Erythroblast (primary cell): ENCODE measurements at places on chromosomes 6 and 20.

- DNase-seq: no peak
Measured at GRCh38 chr6:169991913-169992312, 240.5 kb downstream of the ERMARD start.

- no peak for DNase-seq
Measured at GRCh38 chr6:139820210-139820609, 445.8 kb upstream of the CITED2 start.

- no peak for DNase-seq
Measured at GRCh38 chr20:8145246-8146168, 13.4 kb downstream of the PLCB1 start.

DNA sequence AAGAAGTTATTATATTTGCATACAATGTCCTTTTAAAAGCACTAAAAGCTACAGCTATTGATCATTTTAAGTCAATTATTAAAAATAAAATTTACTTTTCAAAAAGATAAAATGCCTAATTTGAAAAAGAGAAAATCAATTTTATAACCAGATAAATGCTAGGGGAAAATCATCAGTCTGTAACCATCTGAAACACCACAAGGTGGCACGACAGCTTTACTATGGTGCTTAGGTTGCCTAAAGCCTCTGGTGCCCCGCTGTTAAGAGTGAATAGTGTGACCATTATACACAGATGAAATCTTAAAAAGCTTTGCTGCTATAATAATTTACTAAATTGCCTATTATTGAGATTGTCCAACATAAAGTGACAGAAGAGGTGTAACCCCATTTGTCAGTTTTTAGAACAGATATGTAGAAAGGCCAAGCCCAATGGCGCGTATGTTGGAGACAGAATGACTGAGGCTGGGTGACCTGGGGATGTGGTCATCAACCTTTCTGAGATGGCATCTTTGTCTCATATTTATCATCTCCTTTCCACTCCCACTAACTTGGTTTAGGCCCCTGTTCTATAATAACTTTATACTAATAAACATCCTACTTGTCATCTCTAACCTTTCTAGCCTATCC is 100.8 kb downstream of the MOXD1 start:
- DNase-seq: peak; percentile 31

DNA sequence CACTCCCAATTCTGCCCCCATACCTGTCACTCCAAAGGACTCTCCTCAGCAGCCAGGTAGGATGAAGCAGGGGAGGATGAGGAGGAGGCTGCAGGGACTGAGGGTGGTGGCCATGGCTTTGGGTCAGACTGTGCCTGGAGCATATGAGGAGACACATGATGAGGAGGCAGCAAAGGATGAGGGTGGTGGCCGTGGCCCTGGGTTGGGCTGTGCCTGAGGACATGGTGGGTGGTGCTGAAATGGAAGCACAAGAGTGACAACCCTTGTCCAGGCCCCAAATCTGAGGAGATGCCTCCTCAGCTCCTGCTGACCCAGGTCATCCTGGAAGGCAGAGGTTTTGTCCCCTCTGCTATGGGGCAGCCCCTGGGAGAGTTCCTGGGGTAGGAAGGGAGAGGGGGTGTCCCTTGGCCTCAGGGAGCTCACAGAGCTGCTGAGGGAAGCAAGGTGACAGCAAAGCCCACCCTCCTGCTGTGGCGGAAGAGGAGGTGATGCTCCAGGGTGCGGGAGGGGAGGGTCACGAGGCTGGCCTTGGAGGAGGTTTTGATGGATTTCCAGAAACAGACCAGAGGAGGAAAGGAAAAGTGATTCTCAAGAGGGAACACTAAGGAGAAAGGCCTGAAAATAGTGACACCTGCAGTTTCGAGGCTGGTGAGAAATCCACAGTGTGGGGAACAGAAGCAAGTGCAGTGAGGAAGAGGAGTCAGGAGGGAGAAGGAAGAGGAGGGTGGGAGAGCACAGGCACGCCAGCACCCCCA is 4.6 kb downstream of the RAET1G start:
- no peak for DNase-seq

DNA sequence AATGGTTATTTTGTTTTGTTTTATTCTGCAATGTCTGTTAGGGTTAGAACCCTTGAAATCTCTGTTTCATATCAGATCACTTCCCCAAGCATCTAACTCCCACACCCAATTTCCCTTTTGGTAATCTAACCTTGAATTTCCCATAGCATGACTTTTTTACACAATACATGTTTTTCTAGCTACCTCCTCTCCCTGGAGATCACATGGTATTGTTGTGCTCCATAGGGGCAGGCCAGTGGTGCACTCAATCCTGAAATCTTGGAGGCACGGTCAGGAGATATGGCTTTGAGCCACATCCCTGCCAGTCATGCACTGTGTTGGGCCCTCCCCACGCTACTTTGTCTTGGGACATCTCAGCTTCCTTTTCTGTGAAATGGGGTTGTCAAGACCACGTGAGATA is 36.7 kb upstream of the NNAT start:
- DNase-seq: no peak

GRCh38 chr20:1370548-1371110 is 22.2 kb downstream of the FKBP1A start:
- no peak for DNase-seq

- DNase-seq: no peak
Measured at GRCh38 chr20:11128220-11128718, 454.5 kb upstream of the JAG1 start.
